NCI-H345 (cell line): ENCODE measurements at places on chromosomes 6 and 20.
A peak's percentile ranks its signal among the peaks of the same experiment; 100 is the strongest.

DNA sequence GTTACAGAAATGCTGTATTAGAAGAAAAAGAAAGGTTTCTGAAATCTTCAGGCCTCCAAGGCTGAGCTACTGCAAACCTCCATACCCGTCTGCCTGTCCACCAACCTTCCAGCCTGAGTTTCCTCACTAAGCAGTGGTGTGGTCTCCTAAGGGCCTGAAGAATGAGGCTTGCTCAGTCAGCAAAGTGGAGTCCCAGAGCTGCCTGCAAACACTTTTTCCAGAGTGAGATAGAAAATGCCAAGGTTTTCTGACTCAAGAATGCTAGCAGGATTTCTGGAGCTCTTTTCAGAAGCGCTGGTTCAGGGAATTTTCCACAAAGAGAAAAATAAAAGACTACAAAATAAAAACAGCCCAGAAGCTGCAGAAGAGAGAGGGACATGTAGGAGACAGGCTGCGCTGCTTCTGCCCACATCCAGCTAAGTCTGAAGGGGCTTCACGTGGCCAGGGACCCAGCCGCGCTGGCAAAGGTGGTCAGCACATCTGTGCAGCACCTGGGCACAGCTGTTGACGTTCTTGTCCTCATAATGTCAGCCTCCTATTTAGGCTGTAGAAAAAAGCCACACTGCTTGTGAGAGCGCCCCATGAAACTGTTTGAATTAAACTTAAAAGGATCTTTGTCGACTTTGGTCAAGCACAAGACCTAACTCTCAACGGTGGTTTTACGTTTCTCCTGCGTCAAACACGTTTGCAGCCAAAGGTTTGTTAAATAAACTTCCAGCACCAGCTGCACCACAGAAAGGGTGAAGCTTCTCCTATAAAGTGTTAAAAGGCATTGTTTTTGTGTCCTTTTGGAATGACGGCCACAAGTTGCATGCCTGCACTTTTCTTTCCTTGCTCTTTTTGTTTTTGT is 209.0 kb downstream of the THBS2 start:
- no peak for DNase-seq

DNA sequence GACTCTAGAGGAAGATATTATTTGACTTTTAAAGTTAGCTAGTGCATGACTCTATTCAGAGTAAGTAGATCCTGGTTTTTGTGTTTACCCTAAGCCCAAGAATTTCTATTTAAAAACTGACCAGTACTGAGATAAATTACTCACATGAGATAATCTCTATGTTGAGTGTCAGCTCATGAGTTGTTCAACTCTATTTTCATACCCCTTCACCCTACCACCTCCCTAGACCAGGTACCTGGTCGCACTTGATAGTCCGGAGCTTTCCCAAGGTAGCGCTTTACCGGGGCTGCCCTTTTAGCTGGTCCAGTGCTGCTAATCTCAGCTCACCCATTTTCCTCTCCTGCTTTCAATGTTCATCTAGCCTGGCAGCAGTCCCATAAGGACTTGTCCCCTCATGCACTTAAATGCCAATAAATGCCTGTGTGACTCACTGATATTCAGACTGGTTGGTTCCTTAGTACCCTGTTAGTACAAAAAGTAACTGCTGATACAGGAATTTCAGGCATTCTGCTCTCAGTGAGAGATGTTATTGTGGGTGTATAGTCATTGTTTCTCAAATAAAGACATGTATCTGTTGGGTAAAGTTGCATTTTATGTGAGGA is 503.9 kb downstream of the ADGRB3 start:
- no peak for DNase-seq

DNA sequence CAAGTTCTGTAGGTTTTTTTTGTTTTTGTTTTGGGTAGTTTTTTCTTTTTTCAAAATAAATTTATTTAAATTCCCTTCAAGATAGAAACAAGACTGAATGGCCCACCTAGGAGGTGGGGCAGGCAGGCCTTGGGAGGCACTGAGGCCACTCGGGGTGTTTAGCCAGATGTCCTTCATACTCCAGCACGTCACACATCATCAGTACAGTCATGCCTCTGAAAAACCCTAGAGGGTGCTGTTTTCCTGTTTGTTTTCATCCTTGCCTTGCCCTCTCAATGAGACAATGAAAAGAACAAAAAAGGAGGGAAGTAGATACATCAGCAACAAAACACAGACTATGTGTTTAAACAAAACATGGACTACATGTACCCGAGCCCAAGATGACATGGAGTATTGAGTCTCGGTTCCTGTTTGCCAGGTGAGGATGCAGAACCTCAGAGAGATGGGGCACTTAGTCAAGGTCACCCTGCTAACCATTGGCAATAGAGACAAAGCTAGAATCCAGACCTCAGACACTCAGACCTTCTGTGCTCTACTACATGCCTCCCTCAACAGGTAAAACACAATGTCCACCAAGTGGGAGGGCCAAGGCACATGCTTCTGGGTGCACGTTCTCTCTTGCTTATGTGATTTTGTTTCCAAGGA is 26.8 kb upstream of the CLIC5 start:
- DNase-seq, result peak; percentile 30

GRCh38 chr20:23634985-23635767 is 2.6 kb downstream of the CST3 start:
- DNase-seq, result no peak

DNA sequence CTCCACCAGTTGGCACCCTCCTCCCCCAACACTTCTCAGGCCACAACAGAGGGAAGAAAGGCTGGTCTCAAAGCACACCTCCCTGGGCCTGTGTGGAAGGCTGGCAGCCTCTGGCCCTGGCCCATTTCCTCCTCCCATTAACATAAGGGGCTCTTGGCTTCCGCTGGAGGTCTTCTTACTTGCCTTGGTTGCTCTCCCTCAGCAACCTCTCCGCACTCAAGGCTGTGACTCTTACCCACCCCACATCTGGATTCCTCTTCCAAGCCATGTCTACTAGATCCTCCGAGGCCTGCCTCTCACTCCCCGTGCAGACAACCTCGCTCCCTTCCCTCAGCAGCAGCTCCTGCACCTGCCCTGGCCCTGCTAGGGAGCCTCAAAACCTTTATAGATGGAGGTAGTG is 112.2 kb upstream of the PRND start:
- no peak for DNase-seq
